ENCODE measurements at places on chromosomes 6 and 20.

DNA sequence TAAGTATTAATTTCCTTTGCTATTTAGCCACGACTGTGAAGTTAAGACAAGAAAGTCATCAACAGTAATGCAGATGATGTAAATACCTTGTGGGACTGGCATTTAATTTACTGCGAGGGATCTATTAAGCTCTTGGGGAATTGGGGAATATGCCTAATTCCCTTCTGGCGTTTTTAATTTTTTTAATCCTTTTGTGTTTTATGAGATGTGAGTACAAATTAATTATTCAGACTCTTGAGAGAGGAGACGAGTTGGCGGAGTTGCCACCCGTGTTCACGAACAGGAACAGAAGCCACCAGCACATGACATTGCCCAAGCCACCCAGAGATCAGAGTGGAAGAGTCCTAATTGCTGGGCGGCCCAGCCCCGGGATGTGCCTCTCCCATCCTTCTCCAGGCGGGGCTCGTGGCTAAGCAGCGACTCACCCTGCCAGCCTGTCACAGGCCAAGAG is 533 bp upstream of the CRYBG1 start:
- ATAC-seq, result peak; percentile 41
- no peaks in the 10 kb centered on the region for H3K36me3 ChIP-seq
- H3K4me3 ChIP-seq, result peak overlapping the region; percentile 53
- peaks cover 82% of the 10 kb centered on the region for H3K27me3 ChIP-seq
- H3K27ac ChIP-seq, result no peak overlapping the region

- ATAC-seq, result no peak
- peaks cover 98% of the 10 kb centered on the region for H3K27me3 ChIP-seq
- no peaks in the 10 kb centered on the region for H3K36me3 ChIP-seq
Observed at GRCh38 chr6:27241443-27241842, 6.1 kb upstream of the PRSS16 start.

GRCh38 chr6:33195304-33196165 is 3.3 kb upstream of the COL11A2 start:
- no peaks in the 10 kb centered on the region for H3K36me3 ChIP-seq
- H3K27ac ChIP-seq, result no peak overlapping the region
- H3K4me3 ChIP-seq, result no peak overlapping the region
- H3K27me3 ChIP-seq, result peaks cover 19% of the 10 kb centered on the region
- no peak for ATAC-seq
- peaks cover 49% of the 10 kb centered on the region for H3K4me1 ChIP-seq

DNA sequence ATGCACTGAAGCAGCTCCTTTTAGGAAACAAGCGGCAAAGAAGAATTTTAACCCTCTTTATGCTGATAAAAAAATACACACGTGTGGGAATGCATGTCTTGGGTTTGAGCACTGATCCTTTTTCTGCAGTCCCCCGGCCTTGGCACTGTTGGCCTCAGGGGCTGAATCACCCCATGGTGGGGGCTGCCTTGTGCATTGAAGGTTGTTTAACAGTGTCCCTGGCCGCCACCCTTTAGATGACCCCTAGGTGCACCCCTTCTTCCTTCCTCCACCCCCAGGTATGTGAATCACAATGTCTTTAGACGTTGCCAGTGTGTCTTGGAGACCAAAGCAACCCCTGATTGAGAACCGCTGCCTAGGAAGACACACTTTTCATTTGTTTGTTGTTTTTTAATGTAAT is 190.7 kb downstream of the CDH4 start:
- H3K27me3 ChIP-seq, result peaks cover 25% of the 10 kb centered on the region
- H3K4me3 ChIP-seq, result no peak overlapping the region
- no peak for ATAC-seq
- no peak overlapping the region for H3K27ac ChIP-seq
- H3K36me3 ChIP-seq, result no peaks in the 10 kb centered on the region

GRCh38 chr6:134317471-134318131 is at the start of gene SGK1:
Gene SGK1, minus strand, starts transcription at chr6:134318112. Its CDS starts 652 bp downstream, at chr6:134317460.
- H3K4me1 ChIP-seq, result no peaks in the 10 kb centered on the region
- peak; percentile 34 for ATAC-seq
- H3K4me3 ChIP-seq, result peak within 1 kb of the TSS; percentile 20

GRCh38 chr6:75893776-75894152 is 144.7 kb downstream of the MYO6 start:
- no peak for ATAC-seq
- H3K27ac ChIP-seq, result no peak overlapping the region
- no peaks in the 10 kb centered on the region for H3K4me1 ChIP-seq
- H3K27me3 ChIP-seq, result no peaks in the 10 kb centered on the region
- peaks cover 31% of the 10 kb centered on the region for H3K36me3 ChIP-seq

DNA sequence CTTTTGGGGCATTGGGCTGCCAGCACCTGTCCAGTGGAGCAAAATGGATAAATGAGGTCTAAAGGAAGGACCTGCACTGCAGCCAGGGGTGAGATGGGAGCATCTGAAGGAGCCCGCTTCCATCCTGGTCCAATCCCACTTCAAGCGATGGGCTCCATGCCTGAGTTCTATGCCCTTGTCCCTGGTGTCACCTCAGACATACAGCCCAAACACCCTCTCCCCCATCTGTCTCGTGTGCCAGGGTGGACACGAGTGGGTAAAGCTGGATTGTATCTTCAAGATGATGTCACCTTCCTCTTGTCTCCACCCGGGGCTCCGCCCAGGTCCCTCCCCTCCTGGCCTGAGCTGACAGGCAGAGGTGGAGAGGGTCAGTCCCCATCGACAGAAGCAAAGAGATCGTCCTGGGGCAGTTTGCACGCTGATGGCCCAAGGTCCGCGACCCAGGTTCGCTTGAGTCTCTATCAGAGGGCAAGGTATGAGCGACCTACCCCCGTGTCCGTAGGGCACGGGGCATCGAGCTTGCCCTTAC is 544 bp downstream of the SMIM29 start:
- H3K36me3 ChIP-seq, result peaks cover 5% of the 10 kb centered on the region
- ATAC-seq, result peak; percentile 30
- H3K27me3 ChIP-seq, result no peaks in the 10 kb centered on the region
- peaks cover 3% of the 10 kb centered on the region for H3K4me1 ChIP-seq

DNA sequence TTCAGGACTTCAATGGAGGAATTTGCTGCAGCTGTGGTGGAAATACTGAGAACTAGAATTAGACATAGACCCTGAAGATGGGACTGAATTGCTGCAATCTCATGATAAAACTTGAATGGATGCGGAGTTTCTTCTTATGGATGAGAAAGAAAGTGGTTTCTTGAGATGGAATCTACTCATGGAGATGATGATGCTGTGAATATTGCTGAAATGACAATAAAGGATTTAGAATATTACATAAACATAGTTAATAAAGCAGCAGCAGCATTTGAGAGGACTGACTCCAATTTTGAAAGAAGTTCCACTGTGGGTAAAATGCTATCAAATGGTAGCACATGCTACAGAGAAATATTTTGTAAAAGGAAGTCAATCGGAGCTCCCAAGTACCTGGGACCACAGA is 264.6 kb downstream of the UBE3D start:
- no peaks in the 10 kb centered on the region for H3K36me3 ChIP-seq
- no peaks in the 10 kb centered on the region for H3K4me1 ChIP-seq
- no peak overlapping the region for H3K4me3 ChIP-seq
- H3K27me3 ChIP-seq, result no peaks in the 10 kb centered on the region
- ATAC-seq, result no peak

- H3K27ac ChIP-seq, result peak overlapping the region; percentile 7
- no peak for ATAC-seq
- H3K36me3 ChIP-seq, result no peaks in the 10 kb centered on the region
- no peaks in the 10 kb centered on the region for H3K4me1 ChIP-seq
- no peak overlapping the region for H3K4me3 ChIP-seq
- no peaks in the 10 kb centered on the region for H3K27me3 ChIP-seq
Observed at GRCh38 chr6:126227833-126228702, 111.8 kb upstream of the CENPW start.

- ATAC-seq, result no peak
- peak overlapping the region; percentile 99 for H3K27ac ChIP-seq
- no peaks in the 10 kb centered on the region for H3K27me3 ChIP-seq
- peak overlapping the region; percentile 92 for H3K4me3 ChIP-seq
- peaks cover 19% of the 10 kb centered on the region for H3K4me1 ChIP-seq
- H3K36me3 ChIP-seq, result no peaks in the 10 kb centered on the region
Observed at GRCh38 chr6:89351671-89352277, 748 bp downstream of the UBE2J1 start.

DNA sequence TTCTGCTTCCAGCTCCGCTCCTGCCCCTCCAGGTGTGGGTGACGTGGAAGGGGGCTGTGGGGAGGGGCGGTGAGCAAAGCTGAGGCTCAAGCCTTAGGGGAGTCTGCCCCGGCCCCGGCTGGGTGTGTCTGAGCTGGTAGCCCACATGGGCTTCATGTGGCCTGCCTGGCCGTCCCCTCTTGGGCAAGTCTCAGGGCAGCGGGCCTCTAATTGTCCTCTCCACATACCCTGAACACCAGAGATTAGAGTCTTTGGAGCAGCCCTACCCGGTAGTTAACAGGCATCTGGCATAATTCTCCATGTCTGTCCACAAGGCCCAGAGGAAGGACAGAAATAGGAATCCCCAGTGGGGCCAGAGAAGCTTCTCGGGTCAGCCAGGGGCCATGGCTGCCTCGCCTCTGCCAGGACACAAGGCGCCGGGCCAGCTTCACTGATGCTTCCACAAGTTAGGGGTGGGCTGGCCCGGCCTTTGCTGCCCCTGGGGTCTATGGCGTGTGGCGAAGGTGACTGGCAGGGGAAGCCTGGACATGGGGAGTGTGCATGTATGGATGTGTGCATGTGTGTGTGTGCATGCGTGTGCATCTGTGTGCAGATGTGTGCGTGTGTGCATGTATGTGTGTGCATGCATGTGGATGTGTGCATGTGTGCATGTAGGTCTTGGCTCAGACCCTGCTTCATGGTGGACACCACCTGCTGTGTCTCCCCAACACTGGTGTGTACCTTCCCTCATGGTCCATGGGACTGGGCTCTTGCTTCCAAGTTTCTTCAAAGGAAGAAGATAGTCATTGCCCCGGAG is 24.0 kb downstream of the FRMD1 start:
- no peaks in the 10 kb centered on the region for H3K36me3 ChIP-seq
- H3K4me1 ChIP-seq, result peaks cover 12% of the 10 kb centered on the region
- H3K27me3 ChIP-seq, result no peaks in the 10 kb centered on the region

GRCh38 chr6:81770381-81770780 is 17.9 kb upstream of the TENT5A start:
- no peaks in the 10 kb centered on the region for H3K36me3 ChIP-seq
- H3K4me1 ChIP-seq, result peaks cover 17% of the 10 kb centered on the region
- H3K4me3 ChIP-seq, result no peak overlapping the region

DNA sequence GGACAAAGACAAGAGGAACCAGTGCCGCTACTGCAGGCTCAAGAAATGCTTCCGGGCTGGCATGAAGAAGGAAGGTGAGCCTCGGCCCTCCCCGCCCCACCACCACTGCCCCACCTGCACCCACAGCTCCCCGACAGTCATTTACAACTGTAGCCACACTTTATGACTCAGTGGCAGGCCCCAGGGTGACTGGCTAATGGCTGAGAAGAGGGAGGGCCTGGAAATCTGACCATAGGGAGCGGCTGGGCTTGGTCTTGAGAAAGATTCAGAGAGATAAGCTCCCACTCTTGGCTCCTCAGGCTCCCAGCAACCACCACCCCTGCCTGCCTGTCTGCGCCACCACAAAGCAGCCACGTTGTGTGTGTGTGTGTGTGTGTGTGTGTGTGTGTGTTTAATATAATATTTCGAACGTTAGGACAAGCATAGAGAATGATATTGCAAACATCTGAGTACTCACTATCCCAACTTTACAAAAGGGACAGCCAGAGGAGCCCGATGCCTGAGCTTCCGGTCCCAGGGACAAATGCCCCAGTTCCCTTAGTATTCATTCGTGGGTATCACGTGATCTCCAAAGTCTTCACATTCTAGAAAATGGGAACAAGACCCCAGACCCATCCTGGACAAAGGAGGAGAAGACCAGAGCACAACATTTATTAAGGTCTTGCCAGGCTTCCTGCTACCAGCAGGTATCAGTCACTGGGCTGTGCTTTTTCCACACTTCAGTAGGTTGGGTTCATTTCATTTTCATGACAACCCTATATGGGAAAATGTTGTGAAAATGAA is 52.1 kb downstream of the HNF4A start:
- ATAC-seq, result no peak
- H3K4me3 ChIP-seq, result no peak overlapping the region
- no peaks in the 10 kb centered on the region for H3K36me3 ChIP-seq
- H3K27ac ChIP-seq, result no peak overlapping the region
- no peaks in the 10 kb centered on the region for H3K4me1 ChIP-seq

DNA sequence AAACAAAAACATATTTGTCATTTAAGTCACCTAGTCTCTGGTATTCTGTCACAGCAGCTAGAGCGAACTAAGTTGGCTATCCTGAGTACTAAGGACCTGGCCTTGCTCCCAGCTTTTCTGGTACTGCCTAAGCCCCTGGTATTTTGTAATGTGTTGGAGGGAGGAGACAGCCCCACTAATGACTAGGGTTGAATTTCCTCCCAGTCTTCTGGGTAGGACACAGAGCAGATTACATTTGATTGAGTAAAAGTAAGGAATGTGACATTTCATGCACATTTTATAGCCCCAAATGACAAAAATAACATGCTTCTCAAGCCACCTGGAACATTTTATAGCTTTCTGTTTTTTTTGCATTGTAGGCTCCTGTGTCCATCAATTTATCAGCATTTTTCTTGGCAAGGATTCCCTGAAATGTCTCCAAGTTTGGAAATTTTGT is 47.9 kb upstream of the DDR1 start:
- no peaks in the 10 kb centered on the region for H3K36me3 ChIP-seq
- no peaks in the 10 kb centered on the region for H3K27me3 ChIP-seq

GRCh38 chr6:1766654-1767053 is 156.9 kb downstream of the FOXC1 start:
- H3K36me3 ChIP-seq, result no peaks in the 10 kb centered on the region
- H3K4me3 ChIP-seq, result no peak overlapping the region
- no peaks in the 10 kb centered on the region for H3K27me3 ChIP-seq
- ATAC-seq, result no peak
- H3K27ac ChIP-seq, result no peak overlapping the region

DNA sequence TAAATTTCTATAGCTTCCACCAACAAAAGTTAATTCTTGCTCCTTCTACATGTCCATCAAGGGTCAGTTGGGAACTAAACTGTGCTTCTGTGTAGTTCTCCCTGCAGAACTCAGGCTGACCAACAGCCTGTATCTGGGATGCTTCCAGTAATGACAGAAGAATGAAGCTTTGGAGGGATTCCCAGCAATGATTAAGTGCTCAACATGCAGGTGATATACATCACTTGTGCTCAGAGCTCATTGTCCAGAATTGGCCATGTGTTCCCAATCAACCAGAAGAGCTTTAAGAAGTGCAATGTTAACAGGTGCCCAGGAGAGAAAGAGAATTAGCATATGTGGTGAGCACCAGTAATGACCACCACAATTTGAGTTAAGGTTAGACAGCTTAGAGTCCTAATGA is 37.4 kb upstream of the SNRPB2 start:
- no peaks in the 10 kb centered on the region for H3K36me3 ChIP-seq
- no peaks in the 10 kb centered on the region for H3K27me3 ChIP-seq
- ATAC-seq, result no peak
- H3K4me1 ChIP-seq, result no peaks in the 10 kb centered on the region

- ATAC-seq, result peak; percentile 89
- H3K4me3 ChIP-seq, result no peak overlapping the region
- H3K4me1 ChIP-seq, result peaks cover 17% of the 10 kb centered on the region
- H3K27me3 ChIP-seq, result no peaks in the 10 kb centered on the region
- H3K36me3 ChIP-seq, result no peaks in the 10 kb centered on the region
Observed at GRCh38 chr6:57267586-57268293, 45.6 kb upstream of the RAB23 start.

- no peaks in the 10 kb centered on the region for H3K27me3 ChIP-seq
- no peak overlapping the region for H3K27ac ChIP-seq
- ATAC-seq, result no peak
- H3K4me1 ChIP-seq, result no peaks in the 10 kb centered on the region
- no peaks in the 10 kb centered on the region for H3K36me3 ChIP-seq
- no peak overlapping the region for H3K4me3 ChIP-seq
Observed at GRCh38 chr6:5540370-5540769, 279.1 kb downstream of the FARS2 start.

GRCh38 chr20:38055848-38056247 is 22.3 kb downstream of the RPRD1B start:
- ATAC-seq, result no peak
- H3K27me3 ChIP-seq, result no peaks in the 10 kb centered on the region
- peaks cover 60% of the 10 kb centered on the region for H3K36me3 ChIP-seq
- H3K4me1 ChIP-seq, result peaks cover 49% of the 10 kb centered on the region
- no peak overlapping the region for H3K27ac ChIP-seq
- H3K4me3 ChIP-seq, result no peak overlapping the region

All from gastroesophageal sphincter (tissue), 4 donors.